ENCODE measurements at places on chromosomes 13 and 19. TPM values are rescaled to one million over a fixed set of nuclear protein-coding genes. Genes with fewer than 3 reads are reported as not detected.

- no peak for DNase-seq
Observed at GRCh38 chr13:33310245-33311038, 24.9 kb upstream of the STARD13 start.

DNA sequence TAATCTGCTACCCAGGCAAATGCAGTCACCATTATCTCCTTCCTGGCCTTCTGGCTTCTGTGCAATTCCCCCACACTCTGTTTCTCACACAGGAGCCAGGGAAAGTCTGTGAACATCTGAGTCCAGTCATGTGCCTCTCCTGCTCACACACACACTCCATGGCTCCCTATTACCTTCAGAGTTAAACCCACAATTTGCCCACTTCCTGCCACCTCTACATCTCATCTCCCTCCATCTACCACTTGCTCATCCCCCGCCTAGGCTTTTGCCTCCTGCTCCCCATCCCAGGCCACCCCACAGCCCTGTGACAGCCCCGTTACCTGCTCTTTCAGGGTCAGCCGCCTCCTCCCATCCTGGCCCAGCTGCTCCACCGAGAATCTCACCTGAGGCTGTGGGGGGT, 13.5 kb downstream of the IL12RB1 start:
- no peak for DNase-seq

DNA sequence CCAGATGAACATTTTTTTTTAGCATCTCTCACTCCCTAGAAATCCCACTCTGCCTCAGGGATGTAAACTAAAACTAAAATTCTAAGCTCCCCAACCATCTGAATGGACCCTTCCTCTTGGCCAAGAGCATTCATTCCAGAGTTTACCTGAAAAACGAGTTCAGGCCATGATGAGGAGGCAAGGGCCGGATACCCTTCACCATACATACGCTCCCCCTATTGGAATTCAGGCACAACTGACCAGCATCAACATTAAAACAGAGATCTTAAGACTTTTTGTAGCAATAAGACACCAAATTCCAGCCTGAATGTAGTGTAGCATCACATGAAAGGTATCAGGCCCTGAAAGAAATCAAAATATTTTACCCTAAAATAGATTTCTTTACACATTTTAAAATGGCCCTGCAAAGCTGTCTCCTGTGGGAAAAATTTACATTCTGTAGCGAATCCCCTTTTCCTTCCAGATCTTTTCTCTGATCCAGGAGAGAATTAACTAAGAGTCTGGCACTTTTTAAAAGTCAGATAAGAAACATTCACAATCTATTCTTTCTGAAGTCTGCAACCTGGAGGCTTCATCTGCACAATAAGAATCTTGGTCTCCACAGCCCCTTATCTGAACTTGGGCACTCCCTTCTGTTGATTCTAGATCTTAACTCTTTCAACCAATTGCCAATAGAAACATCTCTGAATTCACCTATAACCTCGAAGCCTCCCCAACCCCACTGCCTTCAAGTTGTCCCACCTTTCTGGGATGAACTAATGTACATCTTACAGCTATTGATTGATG, 888.5 kb downstream of the UQCRFS1 start:
- DNase-seq: no peak

GRCh38 chr13:41244556-41244955, 18.8 kb downstream of the MTRF1 start:
- no peak for DNase-seq

DNA sequence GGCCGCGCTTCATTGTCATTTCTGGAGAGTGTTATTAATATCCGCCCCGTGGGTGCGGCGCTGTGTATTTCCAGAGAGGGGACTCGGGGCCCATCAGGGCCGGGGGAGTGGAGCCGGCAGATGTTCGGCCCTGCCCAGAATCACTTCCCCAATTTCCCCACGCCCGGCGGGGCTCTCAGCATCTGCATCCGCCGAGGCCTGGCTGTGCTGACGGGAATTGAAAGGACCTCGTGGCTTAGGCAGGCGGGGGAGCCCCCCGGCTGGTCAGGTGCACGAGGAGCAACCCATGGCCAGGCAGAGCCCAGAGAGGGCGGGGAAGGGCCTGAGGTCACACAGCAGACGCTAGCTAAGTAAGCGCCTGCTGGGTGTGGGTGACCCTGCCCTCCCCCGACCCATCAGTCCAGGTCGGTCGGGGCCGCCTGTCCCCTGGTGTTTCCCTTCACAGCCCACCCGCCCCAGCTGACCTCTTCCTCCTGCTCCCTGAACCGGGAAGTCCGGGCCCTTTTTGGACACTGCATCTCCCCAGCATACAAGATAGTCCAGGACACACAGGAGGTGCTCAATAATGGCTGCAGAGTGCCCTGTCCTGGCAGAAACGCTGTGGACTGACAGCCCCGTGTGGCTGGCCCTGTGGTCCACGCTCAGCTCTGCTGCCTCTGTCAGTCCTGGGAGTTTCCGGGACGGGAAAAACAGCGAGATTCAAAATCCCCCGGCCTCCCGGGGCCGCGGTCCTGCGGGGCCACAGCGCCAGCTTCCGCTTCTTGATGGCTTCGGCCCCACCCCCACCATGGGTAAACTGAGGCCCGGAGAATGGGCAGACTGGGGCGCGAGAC, 22.1 kb downstream of the ARID3A start:
- no peak for DNase-seq

Gene NANOS3
- total RNA-seq: not detected

Gene HIPK4
- total RNA-seq: not detected

All from CD8-positive, alpha-beta T cell (primary cell).